B cell (primary cell): ENCODE measurements at places on chromosomes 11 and 22.

DNA sequence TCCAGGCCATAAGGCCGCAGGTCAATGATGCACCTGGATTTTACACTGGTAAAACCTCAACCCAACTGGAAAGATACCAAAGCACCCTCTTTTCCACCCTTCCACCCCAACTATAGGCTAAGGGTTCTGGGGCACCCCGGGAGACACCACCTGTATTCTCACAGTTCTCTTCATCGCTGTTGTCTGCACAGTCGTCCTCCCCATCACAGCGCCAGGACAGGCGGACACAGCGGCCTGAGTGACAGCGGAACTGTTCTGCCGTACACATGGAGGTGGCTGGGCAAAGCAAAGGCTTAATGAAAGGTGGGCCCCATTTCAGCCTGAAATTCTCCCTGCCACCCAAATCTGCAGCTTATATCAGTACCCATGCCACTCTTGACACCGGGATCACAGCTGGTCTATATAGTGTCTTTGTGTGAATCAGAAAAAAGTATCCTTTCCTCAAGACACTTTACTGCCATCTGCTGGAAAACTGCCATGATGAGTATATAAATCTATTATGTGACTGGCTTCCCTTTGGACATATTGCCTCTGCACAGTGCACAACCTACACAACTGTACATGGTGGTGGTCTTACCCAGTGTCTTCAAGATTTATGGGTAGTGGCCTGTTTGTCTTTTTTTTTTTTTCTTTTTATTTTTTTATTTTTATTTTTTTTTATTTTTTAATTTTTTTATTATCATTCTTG lies 21.5 kb downstream of the LRP4 start:
- DNase-seq: no peak

DNA sequence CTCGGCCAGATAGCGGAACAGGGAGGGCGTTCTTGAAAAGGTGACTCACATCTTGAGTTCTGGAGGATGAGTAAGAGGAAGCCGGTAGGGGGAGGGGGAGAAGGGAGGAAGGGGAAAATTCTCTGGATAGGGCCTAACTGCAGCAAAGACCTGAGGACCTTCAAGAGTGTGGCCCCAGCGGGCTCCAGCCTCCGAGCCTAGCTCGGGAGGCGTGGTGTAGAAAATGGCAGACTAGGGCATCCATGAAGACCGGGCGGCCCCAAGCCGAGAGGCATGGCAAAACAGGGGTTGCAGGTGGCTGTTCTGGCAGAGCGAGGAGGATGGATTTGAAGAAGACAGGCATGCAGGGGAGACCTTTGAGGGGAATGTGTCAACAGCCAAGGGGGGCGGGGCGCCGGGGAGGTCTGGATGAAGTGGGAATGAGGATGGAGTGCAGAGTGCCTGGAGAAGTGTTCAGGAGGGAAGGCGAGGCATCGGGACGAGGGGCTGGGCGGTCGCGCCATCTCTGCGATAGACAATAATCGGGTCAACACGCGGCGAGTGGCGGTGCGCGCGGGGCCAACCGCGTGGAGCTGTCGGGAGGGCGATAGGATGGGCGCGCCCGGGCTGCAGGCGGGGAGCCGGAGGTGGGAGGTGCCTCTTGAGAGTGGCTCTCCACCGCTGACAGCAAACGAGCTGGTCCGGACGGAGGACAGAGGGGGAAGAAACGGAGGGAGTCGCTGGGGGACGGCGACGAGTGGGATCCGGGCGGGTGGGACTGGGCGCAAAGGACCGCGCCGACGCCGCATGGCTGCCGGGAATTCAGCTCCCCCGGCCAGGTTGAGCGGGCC lies 40.0 kb upstream of the CREB3L1 start:
- peak; percentile 29 for DNase-seq

GRCh38 chr11:75341612-75342011 lies 9.8 kb downstream of the ARRB1 start:
- no peak for DNase-seq

GRCh38 chr11:71284525-71285092 lies 32.2 kb upstream of the SHANK2 start:
- no peak for DNase-seq

DNA sequence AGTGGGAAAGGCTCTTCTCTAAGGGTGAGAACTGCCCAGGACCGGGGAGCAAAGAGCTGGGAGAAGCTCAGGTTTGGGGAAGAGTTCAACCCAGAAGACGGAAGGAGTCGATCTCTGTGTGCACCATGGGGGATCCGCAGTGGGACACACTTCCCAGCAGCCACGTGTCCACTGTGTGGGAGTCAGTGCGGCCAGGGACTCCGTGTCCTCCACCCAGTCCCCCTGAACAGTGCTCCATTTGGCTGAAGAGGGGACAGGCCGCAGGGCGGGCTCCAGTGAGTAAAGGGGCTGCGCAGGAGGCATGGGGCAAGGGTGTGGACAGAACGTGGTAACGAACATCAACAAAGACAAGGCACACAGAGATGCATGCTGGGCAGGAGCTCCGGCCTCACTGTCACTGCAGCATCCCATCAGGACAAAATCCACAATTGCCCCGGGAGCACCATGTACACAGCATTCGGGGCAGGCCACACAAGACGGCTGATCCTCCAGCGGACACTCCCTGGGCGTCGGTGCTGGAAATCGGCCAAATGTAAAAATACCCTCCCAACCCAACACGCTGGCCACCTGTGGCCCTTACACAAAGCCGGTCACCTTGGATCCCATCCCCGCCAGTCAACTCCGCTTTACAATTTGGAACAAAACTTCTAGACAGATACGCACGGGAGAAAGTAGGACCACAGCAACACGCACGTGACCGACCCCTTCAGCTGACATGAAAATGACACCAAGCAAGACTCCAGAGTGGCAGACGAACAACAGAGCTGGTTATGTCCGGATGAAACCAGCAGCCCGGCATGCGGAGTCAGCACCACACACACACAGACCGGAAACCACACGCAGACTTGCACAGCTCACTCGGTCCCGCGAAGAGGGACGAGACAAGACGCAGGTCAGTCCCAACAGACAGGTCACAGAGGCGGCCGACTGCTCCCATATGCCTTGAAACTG lies 366.8 kb downstream of the SHANK2 start:
- DNase-seq: no peak

- peak; percentile 43 for DNase-seq
Observed at GRCh38 chr22:37267661-37268413, 14.5 kb upstream of the CYTH4 start.

- DNase-seq: no peak
Observed at GRCh38 chr11:134610116-134610910, 198.3 kb upstream of the B3GAT1 start.

DNA sequence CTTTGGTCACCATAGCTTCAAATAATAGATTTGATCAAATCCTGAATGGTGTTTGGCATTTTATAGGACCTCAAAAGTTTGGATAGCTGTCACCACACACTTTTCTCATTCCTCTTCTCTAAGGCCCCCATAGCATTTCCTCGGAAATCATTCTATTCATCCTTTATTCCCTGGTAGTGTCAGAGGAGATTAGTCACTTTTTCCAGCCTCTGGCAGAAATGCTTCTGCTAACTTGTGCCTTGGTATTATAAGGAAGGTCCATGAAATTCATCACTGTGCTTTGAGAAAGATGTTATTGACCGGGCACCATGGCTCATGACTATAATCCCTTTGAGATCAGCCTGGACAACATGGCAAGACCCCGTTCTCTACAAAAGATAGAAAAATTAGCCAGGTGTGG lies 19.7 kb upstream of the NUP160 start:
- DNase-seq: no peak

- DNase-seq: no peak
Observed at GRCh38 chr22:28716686-28717085, 24.9 kb downstream of the CHEK2 start.

GRCh38 chr22:33520904-33521780 lies 399.1 kb downstream of the LARGE1 start:
- peak; percentile 22 for DNase-seq

GRCh38 chr11:113991170-113991569 lies 16.3 kb downstream of the HTR3A start:
- DNase-seq: peak; percentile 27

- no peak for DNase-seq
Observed at GRCh38 chr22:27151407-27151806, 494.0 kb downstream of the MIAT start.

DNA sequence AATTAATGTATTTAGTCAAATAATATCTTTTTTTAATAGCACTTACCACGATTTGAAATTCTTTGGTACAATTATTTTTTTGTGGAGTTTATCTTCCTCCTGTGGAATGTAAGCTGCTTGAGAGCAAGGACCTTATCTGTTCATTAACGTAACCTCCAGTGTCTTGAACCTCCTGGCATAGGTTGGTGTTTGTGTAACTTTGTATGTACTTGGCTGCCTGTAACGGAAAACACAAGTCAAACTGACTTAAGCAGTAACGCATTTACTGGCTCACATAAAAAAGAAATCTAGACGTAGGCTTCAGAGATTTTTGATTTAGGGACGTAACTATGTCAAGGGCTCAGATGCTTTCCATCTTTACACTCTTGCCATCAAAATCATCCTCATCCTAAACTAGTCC lies 56.1 kb downstream of the ARHGEF12 start:
- DNase-seq: no peak
